EH (cell line): ENCODE measurements at places on chromosomes 12 and 14.

GRCh38 chr12:14874882-14875281 lies 10.8 kb downstream of the MGP start:
- no peak for DNase-seq

DNA sequence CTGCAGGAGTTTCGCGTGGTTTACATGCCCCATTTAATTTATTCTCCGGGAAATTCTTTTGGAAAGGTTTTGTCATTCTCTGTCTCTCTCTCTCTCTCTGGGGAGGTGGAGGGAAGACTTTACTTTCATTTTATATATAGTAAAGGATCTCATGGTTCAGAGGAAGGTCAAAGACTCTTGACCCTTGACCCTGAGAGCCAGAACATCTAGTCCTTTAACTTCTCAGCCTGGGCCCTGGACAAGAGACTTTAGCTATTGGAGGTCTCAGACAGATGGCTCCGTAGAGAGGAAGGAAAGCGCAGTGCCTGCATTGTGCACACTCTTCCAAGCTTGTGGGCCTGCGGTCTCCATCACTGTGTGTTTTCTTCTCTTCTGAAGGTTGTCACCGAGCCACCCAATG lies 43.7 kb downstream of the CCDC92 start:
- no peak for DNase-seq

DNA sequence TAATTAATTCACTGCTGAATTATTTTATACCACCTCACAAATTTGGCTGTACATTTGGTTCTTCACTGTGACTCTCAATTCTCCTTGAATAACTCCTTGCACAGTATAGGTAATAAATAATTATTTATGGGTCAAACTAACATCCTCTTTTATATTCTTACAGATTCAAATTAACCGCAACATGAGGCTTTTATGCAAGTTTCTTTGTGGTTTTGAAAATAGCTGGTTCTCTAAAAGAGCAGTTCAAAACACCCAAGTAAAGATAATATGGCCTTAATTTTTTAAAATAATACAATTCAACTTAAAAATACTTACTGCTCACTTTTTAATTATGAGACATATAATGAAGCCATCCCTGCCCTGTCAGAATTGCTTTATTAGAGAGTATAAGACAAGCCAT lies 12.9 kb upstream of the TRIM9 start:
- DNase-seq = no peak

GRCh38 chr14:63510538-63510937 lies 32.6 kb downstream of the PPP2R5E start:
- DNase-seq = no peak

- no peak for DNase-seq
These were observed 59.5 kb downstream of the ITPR2 start for GRCh38 chr12:26773313-26774104.

DNA sequence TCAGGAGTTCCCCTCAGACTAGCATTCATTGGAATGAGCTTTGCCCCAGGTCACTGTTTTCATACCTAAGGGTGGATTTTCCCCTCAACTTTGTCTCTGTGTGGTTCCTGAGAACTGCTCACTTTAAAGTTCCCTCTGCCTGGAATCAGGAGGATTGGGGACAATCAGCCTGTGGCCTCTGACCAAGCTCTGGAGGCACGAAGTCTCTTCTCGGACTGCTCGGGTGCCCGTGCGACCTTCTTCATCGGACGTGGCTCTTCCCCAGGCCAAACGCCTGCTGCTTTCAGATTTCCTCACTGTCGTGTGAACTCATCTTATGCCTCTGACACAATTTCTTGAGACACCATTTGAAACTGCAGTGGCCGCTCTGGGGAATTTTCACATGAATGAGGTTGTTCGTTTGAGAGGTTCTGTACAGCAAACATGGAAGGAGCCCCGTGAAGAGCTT lies 153.7 kb upstream of the PZP start:
- no peak for DNase-seq

- DNase-seq = peak; percentile 93
These were observed 19.9 kb downstream of the HRK start for GRCh38 chr12:116861320-116861719.

DNA sequence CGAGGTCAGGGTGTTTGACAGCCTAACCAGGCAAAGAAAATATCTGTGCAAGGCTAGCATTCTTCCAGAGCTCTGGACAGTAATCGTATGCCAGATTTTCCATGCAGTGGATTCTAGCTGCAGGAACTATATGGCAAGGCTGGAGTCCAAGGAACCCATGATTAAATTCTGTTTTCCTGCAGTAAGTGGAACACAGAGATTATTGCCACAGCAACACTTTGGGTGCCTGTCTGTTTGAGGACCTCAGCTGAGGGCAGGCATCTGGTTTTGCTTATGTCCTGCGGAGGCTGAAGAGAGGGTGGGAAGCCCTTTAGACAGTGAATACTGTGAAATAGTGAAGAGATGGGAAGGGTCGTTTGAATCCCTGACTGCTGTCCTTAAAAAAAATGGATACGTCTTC lies 104.4 kb downstream of the DAD1 start:
- DNase-seq = peak; percentile 11
